Left lobe of liver (tissue), 2 donors: ENCODE measurements at places on chromosomes 2 and 18. TPM values are rescaled to one million over a fixed set of nuclear protein-coding genes. Genes with fewer than 3 reads are reported as not detected.

DNA sequence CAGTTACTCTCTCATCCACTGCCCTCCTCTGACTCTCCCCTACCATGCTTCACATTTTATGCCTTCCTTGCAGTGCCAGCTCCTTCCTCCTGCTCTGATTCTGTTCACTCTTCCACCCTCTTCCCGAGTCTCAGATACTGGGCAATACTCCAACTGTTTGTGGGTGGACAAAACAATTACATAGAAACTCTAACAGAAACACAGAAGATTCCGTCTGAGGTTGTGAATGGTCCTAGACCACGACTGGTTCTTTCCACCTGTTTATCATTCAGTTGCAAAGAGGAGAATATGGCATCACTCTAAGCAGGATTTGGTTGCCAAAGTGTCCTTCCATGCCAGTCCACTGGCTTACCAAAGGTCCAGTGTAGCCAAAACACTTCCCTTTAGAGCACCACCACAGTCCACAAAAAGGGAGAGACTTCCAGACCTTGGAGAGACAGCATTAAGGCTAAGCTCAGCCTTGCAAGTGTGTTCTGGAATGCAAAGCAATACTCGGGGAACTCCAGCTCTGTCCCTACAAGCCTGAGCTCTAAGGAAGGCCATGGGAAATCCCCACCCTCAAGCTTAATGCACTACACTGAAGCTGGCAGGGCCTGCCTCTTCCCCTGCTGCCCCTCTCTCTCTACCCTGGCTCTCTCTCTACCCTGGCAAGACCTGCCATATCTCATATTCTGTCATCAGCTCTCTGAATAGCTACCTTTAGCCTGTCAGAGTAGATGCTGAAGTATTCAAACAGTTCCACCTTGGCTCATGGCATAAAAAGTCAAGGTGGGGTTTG, 33.6 kb upstream of the RND3 start:
- DNase-seq = no peak

DNA sequence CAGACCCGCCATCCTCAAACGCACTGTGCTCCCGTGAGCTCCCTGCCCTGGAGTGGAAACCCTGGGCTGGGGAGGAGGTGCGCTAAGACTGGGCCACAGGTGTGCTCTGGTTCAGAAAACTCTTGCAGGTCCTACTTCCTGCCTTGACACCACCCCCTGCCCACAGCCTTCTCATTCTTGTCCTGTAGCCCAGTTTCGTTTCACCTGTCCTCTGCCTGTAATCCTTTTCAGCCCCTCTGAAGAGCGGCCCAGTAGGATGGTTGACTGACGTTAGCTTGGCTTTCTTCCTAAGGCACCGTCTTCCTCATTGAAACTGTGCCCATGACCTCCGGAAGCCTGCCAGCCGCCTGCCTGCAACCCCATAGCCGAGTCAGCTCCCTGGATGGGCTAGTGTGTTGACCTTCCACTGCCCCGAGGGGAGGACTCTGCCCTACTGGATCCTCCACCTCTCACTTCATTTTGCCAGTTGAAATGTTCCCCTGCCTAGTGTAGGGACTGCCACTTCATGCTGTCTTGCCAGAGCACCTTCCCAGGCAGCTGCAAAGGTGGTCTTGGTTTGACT, 116.9 kb downstream of the AGAP1 start:
- DNase-seq = no peak

- no peak for DNase-seq
Measured at GRCh38 chr2:200765139-200765951, 46.4 kb upstream of the BZW1 start.

- DNase-seq = no peak
Measured at GRCh38 chr2:190553254-190553653, 18.7 kb upstream of the NEMP2 start.

GRCh38 chr2:63121055-63121834, 70.6 kb downstream of the OTX1 start:
- DNase-seq = no peak

- no peak for DNase-seq
Measured at GRCh38 chr2:128237081-128237534, 81.6 kb downstream of the HS6ST1 start.

DNA sequence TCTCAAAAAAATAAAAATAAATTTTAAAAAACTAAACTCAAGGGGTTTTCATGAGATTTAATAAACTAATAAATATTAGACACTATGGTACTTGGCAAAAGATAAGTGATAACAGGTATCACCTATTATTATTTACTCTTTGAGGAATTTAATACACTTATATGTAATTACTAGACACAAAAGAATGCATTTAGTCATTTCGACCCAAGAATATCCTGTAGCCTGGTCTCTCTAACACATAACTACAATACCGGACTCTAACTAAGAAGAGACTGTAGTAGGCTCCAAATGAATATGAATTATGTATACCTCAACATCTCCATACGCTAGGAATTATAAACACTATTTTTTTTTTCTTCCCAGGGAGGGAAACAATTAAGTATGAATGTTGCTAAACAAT, 850.7 kb downstream of the CPS1 start:
- no peak for DNase-seq

- DNase-seq = no peak
Measured at GRCh38 chr2:74146929-74147726, 584 bp downstream of the BOLA3 start.

GRCh38 chr2:222213049-222213448, 85.7 kb downstream of the PAX3 start:
- no peak for DNase-seq

Gene HMSD
- 0.23 TPM for total RNA-seq

Gene LAMA1
- 0.33 TPM for total RNA-seq

Gene HAAO
- total RNA-seq = 188 TPM
